ENCODE measurements at places on chromosomes 5 and 9.

DNA sequence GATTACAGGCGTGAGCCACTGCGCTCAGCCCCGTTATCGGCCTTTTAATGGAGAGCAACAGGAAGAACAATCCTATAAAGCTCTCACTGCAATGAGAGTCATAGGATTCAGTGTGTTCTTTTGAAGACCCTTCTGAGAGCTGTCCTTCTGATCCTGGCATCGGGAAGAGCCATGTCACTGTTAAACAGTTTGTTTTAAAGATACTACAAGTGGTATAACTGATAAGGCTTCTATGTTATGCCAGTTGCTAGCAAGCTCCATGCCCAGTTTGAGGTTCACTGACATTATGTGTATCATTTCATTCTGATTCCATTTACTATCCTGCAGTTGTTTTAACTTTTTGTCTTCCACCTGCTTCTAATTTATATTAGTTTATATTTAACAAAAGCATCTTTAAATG is 55.8 kb downstream of the GNAQ start:
- DNase-seq, result no peak

- peak; percentile 63 for DNase-seq
Measured at GRCh38 chr9:33458444-33458843, 11.1 kb upstream of the AQP3 start.

GRCh38 chr5:31614151-31615020 is 24.5 kb upstream of the PDZD2 start:
- no peak for DNase-seq

GRCh38 chr9:129348890-129349664 is 171.0 kb upstream of the IER5L start:
- DNase-seq, result no peak

GRCh38 chr5:66958980-66959641 is 237.5 kb downstream of the CD180 start:
- DNase-seq, result no peak

DNA sequence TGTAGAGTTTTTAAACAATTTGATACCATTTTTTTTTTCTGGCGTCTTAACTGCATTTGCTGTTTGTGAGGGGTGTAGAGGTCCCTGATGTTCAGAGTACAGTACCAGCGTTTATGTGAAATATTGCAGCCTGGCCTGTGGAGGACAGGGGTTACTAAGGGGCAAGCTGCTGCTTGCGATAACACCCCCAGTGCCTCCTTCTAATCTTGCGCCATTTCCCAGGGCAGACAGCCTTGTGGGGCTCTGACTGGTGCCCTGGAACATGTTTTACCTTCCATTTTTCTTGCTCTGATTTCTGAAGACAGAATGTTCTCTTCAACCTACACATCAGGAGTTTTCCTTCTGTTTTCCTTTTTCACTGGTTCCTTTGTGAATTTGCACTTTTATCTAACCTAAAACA is 142.9 kb downstream of the DOCK8 start:
- no peak for DNase-seq

DNA sequence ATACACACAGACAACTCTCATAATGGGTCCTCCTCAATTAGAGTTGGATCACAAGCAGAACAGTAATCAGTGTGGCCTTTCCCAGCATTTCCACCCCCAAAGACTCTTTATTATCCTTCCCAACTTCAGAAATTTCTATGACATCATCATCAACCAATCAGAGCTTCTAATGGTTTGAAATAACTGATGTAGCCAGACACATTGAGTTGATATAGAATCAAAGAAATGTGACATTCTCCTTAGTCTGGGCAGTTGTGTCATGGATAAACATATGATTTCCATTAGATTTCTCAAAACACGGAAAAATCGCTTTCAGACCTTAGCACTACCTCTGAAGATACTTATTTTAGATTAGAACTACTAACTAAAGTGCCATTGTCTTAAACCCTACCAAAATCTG is 75.7 kb upstream of the NFIB start:
- DNase-seq, result no peak

- DNase-seq, result no peak
Measured at GRCh38 chr5:158135682-158136179, 276.8 kb upstream of the CLINT1 start.
